ENCODE measurements at places on chromosomes 13 and 19.

DNA sequence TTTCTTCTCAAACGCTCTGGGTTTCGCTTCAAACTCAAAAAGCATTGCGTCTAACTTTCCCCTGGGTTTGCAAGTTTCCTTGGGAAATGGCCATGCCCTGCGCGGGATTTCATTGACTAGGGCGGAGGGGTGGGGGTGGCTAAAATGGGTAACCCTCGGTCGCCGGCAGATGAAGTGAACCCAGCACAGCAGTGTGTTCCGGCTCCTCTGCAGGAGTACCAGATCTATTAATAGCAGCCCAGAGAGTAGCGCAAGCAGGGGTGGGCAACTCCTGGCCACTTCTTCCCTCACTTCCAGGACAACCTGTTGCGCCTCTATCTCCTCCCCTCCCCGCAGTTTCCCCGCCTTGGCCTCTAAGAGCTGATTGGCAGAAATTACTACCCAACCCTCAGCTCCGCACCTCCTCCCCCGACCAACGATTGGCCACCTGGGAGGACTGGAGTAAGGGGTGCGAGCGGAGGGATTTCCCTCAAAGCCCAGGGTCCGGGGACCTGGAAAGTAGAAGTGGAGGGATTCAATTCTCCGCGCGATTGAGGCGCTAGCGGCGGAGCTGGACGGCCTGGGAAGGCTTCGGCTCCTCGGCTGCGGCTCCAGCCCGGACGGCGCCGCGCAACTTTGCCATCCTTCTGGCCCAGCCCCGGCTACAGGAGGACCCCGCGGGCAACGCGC lies at the start of gene FREM2:
Gene FREM2, plus strand, starts transcription at position 501 of the 669 bp plus-strand sequence. CDS start 268 bp downstream, outside the sequence.
- DNase-seq: peak; percentile 33

DNA sequence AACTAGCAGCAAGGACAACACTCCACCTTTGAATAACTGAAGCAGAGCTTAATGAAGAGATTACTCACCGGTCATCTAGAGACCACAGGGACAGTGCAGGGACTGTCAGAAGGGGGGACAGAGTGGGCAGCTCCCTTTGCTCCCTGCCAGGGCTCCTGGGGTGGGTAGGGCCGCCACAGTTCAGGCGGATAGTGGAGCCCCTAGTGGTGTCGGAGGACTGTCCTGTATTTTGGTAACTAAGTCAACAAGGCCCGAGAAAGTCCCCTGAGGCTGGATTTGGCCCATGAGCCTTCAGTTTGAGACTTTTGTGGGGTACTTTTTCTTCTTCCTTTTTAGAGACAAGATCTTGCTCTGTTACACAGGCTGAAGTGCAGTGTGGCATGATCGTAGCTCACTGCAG lies 44.6 kb downstream of the GJA3 start:
- DNase-seq: no peak

DNA sequence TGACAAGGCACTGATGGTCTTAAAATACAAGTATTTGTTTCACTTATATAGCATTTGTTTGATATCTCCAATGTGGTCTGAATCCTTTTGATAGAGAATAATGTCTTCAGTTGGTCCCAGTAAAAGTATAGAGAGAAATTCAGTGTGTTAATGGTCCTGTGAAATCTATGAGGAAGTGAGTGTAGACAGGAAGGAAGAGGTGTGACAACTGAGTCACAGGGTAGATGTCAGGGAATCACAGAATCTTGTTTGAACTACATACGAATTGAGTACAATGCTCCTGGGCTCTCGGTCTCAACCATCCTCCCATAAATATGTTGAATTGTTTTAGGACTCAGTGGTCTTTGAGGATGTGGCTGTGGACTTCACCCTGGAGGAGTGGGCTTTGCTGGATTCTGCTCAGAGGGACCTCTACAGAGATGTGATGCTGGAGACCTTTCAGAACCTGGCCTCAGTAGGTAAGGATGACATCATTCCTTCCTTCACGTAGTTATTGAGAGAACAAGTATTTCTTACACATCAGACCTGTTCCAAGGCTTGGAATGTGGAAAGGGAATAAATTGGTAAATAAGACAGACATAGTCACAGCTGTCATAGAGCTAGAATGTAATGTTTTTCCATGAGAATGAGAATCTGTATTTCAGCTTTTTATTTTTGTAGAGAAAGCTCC lies 9.1 kb downstream of the ZNF555 start:
- DNase-seq: no peak

- no peak for DNase-seq
These were observed 170.0 kb upstream of the TSHZ3 start for GRCh38 chr19:31519256-31519655.

- no peak for DNase-seq
These were observed 16.7 kb downstream of the GRIK5 start for GRCh38 chr19:42053037-42053935.

- no peak for DNase-seq
These were observed 1.7 kb upstream of the WBP4 start for GRCh38 chr13:41059456-41060081.

GRCh38 chr19:3148503-3148902 lies 12.7 kb downstream of the GNA15 start:
- DNase-seq: no peak

- no peak for DNase-seq
These were observed 46.8 kb downstream of the CD320 start for GRCh38 chr19:8261347-8261746.

DNA sequence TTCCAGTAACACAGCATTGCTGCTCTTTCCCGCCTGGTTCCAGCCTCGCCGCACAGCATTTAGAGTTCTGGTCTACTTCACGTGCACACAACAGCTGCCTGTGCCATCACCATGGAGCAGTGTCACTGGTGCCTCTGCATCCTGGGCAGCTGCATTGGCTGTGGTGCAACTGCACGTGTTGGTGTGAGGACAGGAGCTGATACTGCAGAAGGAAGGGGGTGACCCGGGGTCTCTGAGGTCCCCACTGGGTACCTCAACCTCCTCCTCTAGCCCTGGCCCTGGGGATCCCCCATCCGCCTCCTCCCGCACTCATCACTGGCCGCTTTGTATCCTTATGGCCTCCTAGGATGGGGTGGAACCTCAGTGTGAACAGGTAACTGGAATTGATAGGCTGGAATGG lies 112.5 kb downstream of the SOX1 start:
- no peak for DNase-seq

DNA sequence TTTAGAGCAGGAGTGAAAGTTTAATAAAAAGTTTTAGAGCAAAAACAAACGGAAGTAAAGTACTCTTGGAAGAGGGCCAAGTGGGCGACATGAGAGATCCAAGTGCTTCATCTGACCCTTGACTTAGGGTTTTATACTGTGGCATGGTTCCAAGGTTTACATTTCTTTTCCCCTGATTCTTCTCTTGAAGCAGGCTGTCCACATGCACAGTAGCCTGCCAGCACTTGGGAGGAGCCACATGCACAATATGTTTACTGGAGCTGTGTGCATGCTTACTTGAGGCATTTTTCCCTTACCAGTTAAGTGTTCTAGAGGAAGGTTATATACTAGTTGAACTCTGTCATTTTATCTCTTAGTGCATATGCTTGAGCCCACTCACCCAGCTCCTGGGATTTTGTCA lies 295.6 kb downstream of the TBC1D4 start:
- no peak for DNase-seq

- no peak for DNase-seq
These were observed 21.9 kb upstream of the ZNF432 start for GRCh38 chr19:52070496-52070895.

DNA sequence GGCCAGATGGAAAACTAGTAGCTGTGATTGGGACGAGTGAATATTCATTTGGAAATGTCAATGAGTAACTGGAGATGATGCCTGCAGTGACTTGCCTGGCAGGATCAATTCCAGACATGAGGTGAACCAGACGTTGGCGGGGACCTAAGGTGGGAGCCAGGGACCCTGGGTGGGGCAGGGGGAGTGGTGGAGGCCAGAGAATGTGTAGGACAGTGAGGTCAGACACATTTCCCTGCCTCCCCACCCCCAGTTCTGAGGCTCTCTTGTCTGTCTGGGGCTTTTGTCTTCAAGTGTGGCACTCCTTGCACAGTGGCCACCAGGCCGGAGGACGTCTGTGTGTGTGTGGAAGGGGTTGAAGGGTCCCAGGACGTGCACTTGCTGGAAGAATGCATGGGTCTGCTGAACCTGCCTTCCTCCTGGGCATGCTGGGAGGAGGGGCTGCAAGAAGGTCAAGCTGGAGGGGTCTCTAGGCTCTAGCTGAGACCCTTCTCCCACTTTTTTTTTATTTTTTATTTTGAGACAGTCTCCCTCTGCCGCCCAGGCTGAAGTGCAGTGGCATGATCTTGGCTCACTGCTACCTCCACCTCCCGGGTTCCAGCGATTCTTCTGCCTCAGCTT lies 51.6 kb downstream of the CHST8 start:
- DNase-seq: no peak

- DNase-seq: no peak
These were observed 45.4 kb upstream of the MIR17HG start for GRCh38 chr13:91302111-91302510.

DNA sequence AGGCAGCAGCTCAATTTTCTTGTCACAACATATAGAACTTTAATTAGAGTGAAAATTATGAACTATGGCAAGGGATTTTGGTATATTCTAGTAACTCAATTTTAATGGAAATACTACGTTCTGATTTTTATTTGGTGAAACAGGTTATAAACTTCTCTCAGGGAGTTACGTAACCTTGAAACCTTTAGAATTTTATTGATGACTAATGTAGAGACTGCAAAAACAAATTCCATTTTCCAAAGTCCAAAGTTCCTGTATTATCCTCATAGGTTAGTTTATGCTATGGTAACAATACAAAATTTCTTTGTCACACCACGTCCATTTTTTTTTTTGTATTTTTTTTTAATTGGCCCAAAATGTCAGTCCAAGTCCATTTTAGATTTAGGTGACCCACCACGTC lies 185.7 kb downstream of the KLF5 start:
- no peak for DNase-seq

GRCh38 chr13:20428666-20429644 lies 96.7 kb downstream of the CRYL1 start:
- DNase-seq: peak; percentile 39

DNA sequence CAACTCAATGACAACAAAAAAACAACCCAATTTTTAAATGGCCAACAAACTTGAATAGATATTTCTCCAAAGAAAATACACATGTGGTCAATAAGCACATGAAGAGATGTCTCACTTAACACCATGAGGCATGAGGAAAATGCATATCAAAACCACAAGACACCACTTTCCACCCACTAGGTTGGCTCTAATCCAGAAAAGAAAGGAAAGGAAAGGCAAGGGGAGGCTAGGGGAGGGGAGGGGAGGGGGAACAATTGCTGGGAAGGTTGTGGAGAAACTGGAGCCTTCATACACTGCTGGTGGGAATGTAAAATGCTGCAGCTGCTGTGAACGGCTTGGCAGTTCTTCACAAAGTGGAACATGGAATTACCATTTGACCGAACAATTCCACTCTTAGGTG lies 854.3 kb downstream of the UQCRFS1 start:
- DNase-seq: no peak

GRCh38 chr13:50608370-50608769 lies 235.1 kb downstream of the DLEU7 start:
- DNase-seq: no peak

GRCh38 chr19:46125447-46125846 lies 959 bp upstream of the IGFL3 start:
- DNase-seq: no peak

- DNase-seq: peak; percentile 81
These were observed 56.7 kb downstream of the STARD13 start for GRCh38 chr13:33228648-33229445.

GRCh38 chr19:31515931-31516330 lies 166.7 kb upstream of the TSHZ3 start:
- no peak for DNase-seq

DNA sequence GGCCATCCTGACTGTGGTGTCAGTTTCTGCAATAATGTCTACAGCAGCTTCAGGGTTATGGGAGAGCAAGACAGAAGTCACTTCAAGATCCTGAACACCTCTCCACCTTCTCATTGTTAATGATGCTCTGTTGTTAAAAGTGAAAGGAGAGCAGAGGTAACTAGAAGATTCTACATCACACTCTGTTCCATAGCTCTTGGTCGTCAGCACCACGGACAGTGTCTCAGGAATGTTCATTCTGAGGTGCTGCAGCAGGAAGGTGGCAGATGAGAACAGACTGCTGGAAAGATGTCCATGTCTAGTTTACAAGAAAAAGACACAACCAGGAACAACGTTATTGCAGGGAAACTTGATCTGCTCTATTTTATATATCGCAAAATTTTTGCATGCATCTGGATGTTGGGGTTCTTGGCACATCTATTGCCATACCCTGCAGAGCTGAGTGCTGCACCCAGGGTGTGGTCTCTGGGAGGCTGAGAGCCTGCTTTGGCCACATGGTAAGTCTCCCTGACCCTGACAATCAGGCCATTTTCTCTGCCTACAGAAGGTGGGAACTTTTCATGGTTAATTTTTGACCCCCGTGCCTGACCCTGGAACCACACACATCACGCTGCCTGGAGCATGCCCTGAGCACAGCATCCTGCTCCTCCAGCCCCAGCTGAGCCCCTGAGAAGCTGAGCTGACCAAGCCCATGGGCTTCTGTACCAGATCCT lies 12.7 kb downstream of the CEACAM21 start:
- peak; percentile 8 for DNase-seq

DNA sequence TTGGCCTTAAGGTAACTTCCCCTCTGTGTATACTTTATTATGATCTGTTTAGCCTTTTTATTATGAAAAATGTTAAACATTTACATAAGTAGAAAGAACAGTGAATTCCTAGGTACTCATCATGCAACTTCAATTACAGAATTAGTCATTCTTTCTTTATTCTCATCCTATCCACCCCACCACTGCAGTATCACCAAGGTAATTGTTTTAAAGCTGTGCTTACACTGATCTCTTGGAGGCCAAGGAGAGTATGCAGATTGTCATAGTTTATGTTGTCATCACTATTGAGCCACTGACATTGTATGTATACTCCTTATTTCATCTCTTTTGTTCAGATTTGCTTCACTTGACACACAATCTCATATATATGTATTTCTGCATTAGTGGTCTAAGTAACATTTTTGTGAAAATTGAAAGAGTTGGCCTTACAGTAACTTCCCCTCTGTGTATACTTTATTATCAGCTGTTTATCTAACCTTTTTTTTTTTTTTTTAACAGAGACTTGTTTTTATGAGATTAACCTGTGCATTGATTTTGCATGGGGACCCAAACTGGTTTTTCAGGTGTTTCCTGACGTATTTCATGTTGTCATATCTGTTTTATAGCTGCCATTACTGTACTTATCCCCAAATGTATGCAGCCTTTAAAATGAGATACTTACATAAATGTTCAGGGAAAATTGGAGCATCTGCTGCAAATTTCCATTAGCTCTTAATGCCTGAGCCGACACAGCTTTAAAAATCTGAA lies 4.5 kb downstream of the ZNF507 start:
- no peak for DNase-seq

Measured in fibroblast of skin of right quadriceps (primary cell).